HL-60 (cell line): ENCODE measurements at places on chromosomes 7 and 10.

DNA sequence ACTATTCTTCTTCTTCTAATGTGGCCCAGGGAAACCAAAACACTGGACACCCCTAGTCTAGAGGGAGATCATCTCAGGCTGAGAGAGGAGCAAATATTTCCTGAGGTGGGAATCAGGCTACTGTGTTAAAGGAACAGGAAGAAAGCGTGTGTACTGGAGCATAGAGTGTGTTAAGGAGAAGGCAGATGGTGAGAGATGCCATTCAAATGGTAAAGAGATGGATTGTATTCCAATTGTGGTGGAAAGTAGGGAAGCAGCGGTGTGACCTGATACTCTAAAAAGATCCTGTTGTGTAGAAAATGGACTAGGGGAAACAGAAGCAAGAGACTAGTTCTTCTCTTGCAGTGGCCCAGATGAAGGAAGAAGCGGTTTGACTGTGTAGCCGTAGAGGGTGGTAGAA is 31.2 kb downstream of the RAB18 start:
- DNase-seq, result no peak

GRCh38 chr7:78261302-78261701 is 462.7 kb downstream of the PHTF2 start:
- DNase-seq, result no peak

GRCh38 chr7:50766106-50766848 is 16.4 kb downstream of the GRB10 start:
- no peak for DNase-seq

GRCh38 chr10:115998301-115998700 is 274.7 kb downstream of the GFRA1 start:
- no peak for DNase-seq

GRCh38 chr10:131429942-131430341 is 118.4 kb upstream of the TCERG1L start:
- no peak for DNase-seq

DNA sequence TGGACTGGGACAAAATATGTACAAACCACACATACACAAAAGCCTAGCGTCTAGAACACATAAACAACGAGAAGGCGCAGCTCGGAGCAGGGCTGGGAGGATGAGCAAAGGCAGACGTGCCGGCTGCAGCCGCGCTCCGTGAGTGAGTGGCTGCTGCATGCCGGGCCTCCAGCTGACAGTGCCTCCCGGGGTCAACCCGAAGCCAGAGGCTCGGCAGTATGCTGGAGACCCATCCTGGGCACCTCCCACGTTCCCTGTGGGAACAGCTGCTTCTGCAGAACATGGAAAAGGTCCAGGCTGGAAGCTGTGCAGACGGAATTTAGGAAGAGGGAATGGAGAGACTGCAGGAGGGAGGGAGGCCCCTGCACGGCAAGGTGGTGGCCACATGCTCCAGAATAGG is 3.6 kb upstream of the GPR146 start:
- DNase-seq, result no peak

- no peak for DNase-seq
Observed at GRCh38 chr7:101900103-101900502, 82.7 kb downstream of the CUX1 start.

DNA sequence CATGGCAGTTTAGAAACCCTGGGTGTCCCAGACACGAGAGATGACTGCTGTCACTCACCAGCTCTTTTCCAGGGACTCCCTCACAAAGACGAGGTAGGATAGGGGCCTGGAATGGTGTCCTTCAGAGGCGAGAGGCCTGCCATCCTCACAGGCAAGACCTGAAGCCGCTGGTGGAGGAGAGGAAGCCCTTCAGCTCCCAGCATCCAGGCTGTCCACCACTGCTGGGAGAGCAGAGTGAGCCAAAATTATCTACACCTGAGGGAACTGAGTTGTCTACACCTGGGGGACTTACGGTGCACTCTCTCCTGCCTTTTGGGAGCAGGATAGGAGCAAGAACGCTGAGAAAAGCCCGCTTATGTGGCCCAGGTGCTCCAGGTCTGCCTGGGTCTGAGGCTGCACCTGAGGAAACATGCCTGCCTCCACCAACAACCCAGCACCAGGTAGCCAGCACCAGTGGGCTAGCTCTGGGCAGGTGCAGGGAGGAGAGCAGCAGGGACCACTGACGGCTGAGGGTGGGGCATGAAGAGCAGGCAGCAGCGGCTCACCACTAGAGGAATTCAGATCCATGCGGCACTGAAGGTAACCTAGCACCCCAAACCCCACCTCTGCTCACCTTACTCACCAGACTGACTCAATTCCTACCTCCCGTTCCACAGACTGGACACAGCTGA is 357.2 kb downstream of the SH2D4B start:
- DNase-seq, result no peak
